ENCODE measurements at places on chromosomes 4 and X.

DNA sequence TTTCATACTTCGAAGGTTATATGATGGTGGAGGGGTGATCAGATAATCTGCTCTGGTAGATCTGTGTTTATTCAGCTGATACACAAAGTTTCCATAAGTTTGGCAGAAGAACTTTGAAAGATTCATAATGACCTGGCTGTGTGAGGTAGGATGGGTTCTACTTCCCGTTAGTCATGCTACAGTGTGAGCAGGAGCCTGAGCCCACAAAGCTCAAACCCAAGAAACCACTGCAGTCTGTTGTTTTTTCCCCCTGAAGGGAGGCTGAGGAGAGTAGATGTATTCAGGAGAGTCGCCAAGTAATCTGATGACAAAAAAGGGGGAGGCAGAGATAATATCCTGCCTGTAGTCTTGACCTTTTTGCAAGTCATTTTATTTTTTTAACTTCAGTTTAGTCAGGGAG lies 52.8 kb upstream of the PPP3CA start:
- DNase-seq: no peak

- no peak for DNase-seq
These were observed 37.7 kb downstream of the ETDC start for GRCh38 chrX:135346975-135347374.

DNA sequence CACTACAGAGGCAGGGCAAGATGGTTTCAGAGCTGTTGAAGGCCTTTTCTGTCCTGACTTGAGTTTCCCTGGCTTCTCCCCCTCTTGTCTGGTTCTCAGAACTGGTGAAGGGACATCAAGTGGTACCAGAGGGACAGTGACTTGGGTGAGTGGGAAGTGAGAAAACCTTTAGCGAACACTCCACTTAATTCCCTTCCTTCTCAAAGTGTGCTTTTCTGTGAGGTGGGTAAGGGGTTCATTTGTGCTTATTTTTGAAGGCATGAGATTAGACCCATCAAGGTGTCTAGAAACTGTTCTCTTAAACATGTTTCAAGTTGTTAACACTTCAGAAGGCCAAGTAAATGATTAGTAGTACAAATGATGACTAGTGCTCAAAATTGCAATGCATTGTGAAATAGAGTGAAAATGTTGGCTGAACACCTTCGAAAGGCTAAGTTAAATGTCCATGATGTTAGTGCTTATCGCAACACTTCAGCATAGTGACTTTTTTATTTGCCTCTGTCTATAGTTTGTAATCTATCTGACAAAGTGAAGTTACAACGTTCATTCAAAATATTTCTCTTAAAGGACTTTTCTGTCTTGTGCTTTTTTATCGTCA lies 2.8 kb downstream of the AREG start:
- no peak for DNase-seq

DNA sequence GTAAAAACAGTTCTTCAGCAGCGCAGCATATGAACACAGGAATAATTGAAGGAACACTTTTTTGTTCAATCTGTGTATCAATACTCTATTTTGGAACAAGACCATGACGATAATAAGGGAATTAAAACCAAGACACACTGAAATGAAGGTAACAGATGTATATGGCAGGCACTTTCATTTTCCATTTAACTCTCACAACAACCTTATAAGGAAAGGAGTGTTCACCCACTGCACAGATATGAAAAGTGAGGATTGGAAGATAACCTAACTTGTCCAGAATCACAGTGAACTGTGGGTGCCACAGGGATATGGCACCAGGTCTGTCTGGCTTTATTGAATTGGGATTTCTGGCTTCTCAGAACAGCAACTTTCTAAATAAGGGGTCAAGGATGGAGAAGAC lies 153.3 kb downstream of the MID1IP1 start:
- DNase-seq: no peak

DNA sequence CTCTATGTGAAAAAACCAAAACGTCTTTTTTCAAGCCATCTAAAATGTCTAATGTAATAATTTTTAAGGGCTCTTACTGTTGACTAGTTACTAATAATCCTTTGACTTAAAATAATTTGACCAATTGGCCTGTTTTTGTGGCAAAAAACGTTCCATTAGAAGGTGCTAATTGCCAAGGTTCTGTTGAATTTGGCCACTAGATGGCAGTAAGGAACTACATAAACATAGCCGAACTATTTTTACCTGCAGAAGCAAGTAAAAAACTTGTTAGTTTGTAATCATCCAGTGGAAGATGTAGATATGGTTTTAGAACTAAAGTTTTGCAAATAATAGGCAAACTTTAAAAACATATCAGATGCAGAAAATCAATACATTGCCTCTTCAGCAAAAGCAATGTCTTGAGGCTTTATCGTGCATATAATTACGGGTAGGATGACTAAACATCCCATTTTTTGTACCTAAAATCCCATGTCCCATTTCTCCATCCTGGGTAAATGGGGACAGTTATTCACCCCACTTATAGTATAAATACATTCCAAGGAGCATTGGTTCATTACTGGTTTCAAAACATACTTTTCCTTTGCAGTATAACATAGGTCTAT lies 57.6 kb downstream of the PROM1 start:
- no peak for DNase-seq

DNA sequence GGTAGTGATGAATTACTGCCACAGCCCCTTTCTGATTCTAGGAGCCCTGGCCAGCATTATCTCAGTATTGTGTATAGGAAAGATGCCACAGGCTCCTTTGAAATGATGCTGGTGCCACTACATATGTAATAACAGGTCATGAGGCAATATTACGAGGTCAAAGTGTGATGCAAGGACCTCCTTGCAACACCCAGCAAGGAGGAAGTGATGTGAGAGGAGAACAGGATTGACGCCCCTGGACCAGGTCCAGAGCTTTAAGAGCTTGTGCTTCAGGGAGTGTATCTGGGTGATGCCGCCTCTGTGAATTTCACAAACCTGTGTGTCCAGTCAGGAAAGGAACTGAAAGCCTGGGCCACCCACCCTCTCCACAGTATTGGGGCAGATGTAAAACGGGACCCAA lies 261.8 kb downstream of the MID1IP1 start:
- DNase-seq: no peak

DNA sequence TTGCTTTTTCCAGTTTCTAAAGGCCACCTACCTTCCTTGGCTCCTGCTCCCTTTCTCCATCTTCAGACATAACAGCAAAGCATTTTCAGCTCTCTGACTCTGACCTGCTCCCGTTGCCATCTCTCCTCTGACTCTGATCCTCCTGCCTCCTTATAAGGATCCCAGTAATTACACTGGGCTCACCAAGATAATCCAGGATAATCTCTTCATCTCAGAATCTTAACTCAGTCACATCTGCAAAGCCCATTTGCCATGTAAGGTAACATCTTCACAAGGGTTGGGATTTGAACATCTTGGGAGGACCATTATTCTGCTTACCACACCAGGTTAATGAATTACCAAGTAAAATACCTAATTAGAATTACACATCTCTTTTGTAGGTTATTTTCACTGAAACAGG lies 41.3 kb upstream of the MAGED1 start:
- DNase-seq: no peak

DNA sequence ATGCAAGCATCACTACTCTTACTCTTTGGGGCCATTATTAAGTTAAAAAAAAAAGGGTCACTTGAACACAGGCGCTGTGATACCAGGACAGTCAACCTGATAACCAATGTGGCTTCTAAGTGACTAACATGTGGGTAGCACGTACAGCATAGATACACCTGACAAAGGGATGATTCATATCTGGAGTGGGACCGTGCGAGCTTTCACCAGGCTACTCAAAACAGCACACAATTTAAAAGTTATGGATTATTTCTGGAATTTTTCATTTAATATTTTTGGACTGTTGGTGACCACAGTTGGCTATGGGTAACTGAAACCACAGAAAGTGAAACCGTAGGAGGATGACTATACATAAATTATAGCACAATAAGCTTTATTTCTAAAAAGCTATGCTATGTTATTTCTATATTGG lies 113.8 kb upstream of the STIM2 start:
- no peak for DNase-seq

DNA sequence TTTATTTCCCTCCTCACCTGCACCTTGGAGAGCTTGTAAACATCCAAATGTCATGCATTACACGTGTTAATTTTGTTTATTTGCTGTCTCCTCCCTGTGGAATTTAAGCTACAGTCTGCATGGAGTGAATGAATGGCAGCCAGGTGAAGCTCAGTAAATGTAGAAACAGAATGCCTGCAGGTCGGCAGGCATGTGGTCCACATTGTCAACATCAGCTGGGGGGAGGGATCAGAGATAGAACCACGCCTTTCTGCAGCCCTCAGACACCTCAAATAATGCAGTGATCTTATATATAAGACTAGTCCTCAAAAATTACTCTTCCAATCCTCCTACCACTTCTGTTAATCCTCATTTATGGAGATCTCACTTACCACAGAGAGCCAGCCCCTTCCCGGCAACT lies 131.2 kb upstream of the KIT start:
- no peak for DNase-seq

Data from activated CD8-positive, alpha-beta memory T cell treated with anti-CD3 and anti-CD28 coated beads for 48 hours (primary cell).